T47D (cell line): ENCODE measurements at places on chromosomes 4 and X.

- DNase-seq = peak; percentile 1
Observed at GRCh38 chr4:121957266-121957665, 5.4 kb upstream of the TRPC3 start.

- no peak for DNase-seq
Observed at GRCh38 chr4:164770010-164770724, 16.2 kb downstream of the SMIM31 start.

GRCh38 chrX:154595559-154596249, 10.8 kb downstream of the CTAG1A start:
- DNase-seq = no peak

GRCh38 chr4:168759959-168760527, 250.0 kb downstream of the CBR4 start:
- DNase-seq = no peak

GRCh38 chr4:141246243-141246642, 25.5 kb downstream of the ZNF330 start:
- DNase-seq = no peak

GRCh38 chrX:22037911-22038537, 5.9 kb downstream of the PHEX start:
- no peak for DNase-seq

GRCh38 chr4:186733778-186734177, 10.1 kb upstream of the FAT1 start:
- no peak for DNase-seq

DNA sequence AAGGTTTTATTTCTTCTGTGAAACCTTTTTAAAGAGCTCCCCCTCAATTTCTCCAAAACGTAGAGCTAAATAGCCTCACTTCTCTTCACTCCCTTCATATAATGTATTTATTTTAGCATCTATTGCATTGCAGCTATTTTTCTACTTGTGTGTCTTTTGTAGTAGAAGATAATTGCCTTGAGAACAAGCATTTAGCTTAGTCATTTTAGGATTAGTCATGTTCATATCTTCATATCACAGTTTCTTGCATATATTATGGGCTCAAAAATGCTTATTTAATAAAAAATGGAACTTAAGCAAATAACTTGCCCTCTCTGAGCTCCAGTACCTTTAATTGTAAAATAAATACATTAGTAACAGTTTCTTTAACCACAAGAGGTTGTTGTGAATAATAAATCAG, 72.1 kb upstream of the SPANXC start:
- DNase-seq = no peak

DNA sequence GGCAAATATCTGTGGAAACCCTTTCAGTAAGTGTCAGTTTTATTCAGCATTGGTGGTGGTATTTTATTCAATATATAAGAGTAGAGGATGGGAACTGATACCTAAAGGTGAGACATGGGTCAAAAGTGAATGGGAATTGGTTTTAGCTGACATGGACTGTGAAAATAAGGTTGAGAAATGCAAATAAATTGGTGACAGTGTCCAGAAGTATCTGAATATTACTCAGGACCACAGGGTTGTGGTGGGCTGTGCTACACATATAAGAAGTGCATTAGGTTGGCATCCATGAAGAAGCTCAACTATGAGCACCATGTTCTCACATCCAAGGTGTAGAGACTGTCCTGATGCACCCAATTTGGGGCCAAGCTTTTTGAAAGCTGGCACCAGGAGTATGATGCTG, 45.0 kb downstream of the ETDC start:
- no peak for DNase-seq

DNA sequence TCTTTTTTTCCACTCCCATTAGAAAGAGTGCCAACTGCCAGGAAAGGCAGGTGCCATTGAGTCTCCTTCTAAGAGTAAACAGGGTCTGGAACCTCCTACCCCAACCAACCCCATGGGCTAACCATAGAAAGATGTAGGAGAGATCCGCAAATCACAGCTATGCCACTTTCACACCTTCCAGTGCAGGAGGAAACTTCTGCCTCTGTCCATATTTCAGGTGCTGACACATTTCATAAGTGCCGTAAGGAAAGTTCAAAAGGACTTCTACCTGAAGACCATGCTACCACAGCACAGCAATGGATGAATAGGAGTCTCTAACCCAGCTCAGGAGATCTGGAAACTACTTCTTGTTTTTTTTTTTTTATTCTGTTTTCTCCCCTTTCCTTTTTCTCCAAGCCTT, 145.8 kb downstream of the FBXO8 start:
- no peak for DNase-seq

GRCh38 chrX:98607739-98608138, 1724.0 kb downstream of the RPA4 start:
- DNase-seq = peak; percentile 21

GRCh38 chrX:115650916-115651315, 89.9 kb downstream of the PLS3 start:
- peak; percentile 53 for DNase-seq

DNA sequence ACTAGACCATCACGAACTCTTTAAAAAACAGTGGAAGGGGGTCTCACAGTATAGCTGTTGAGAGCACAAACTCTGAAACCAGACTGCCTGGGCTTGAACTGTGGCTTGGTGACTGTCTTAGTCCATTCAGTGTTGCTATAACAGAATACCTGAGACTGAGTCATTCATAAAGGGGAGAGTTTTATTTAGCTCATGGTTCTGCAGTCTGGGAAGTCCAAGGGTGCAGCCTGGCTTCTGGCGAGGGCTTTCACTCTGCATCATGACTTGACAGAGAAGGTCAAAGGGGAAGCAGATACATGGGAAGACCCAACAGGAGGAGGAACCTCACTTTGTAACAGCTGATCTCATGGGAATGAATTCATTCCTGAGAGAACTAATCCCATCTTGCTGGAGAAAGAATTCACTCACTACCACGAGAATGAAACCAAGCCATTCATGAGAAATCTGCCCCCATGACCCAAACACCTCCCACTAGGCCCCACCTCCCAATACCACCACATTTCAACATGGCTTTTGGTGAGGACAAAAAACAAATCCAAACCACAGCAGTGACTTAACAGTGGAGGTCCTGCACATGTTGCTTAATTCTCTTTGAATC, 116.7 kb upstream of the STOX2 start:
- DNase-seq = no peak

DNA sequence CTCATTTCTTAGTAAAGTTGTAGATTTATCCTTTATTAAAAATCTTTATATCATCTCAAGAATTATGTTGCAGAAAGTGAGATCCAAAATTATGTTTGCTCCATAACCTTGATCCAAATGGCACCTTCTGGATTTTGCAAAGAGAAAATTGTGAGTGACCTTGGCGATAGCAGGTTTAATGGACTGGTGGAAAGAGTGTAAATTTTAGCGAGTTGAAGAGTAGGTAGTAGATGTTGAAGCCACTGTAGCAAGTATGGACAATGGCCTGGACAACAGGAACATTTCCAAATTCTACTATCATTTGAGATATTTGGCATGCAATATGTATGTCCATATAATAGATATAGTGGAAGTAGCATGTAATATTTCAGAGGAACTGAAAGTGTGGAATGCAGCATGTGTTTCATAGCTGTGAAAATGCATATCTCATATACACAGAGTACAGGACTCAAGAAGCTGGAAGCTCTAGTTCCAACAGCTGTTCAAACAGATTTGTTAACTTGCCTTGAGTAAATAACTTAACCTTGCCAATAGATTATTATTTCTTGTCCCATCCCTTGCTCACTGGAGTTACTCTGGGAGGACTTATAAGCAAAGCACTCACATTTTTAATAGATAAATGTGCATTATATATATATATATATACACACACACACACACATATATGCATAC, 152.5 kb upstream of the TLL1 start:
- no peak for DNase-seq

DNA sequence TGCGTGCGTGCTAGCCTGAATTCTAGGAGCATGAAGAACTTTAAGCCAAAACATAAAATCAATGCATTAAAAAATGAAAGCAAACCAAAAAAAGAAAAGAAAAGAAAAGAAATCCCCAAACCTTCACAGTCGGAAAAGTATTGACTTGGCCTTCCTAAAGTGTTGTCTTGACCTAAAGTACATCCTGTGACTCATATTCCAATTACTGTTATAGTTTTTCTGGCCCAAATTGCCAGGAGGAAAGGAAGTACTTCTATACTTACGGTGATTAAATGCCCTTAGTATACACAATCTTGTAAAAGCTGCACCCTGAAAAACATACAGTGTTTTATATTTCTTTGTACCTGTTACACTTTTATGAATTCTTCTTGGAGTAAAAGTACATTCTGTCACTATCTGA, 512.8 kb downstream of the ANKRD50 start:
- DNase-seq = no peak

DNA sequence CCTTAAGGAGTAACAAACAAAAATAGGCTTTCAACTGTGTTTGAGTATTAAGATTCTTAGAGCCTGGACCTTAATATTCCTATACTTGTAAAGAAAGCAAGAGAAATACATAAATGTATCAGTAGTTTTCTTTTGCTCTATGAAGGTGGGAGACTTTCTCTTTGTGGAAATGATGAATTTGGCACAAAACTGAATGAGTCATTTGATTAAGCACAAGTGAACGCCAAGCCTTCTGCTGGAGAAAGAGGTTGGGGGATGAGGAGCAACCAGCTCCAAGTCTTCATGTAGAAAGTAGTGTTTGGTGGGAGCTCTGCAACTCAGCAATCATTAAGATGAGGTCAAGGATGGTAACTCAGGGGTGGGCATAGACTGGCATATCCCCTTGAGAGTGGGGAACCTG, 49.6 kb downstream of the MEPE start:
- no peak for DNase-seq

- DNase-seq = peak; percentile 10
Observed at GRCh38 chr4:68272380-68272779, 26.9 kb upstream of the TMPRSS11B start.

GRCh38 chrX:123835661-123836371, 24.0 kb upstream of the XIAP start:
- no peak for DNase-seq

- peak; percentile 0 for DNase-seq
Observed at GRCh38 chr4:171718069-171718468, 95.1 kb upstream of the GALNTL6 start.

DNA sequence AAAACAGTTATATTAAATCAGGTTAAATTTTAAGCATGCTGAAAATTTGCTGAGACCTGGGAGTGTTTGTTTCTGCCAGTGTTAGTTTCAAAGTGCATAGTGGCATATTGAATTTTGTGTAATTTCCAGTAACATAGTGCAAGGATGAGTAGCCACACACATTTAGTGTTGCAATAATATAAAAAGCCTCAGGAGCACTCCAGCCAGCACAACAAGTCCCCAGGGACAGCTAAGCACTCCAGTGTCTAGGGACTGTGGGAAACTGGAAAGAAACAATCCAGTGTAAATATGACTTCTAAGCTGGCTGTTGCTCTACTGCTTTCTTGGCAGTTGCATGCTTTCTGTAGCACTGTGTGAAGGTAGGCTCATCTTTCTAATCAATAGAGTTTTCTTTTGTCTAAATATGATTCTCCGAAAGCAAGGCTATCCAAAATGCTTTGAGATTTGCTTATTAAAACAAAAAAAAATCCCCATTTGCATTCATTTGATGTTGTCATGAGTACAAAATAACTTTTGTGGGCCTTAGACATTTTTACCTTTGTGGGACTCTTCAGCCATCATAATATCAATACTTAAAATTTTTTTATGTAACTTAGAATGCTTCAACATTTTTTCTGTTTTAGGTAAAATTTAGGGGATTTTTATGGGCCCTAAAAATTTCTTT, 24.2 kb upstream of the CXCL2 start:
- DNase-seq = no peak

GRCh38 chrX:119539872-119540271, 25.3 kb downstream of the STEEP1 start:
- DNase-seq = no peak

DNA sequence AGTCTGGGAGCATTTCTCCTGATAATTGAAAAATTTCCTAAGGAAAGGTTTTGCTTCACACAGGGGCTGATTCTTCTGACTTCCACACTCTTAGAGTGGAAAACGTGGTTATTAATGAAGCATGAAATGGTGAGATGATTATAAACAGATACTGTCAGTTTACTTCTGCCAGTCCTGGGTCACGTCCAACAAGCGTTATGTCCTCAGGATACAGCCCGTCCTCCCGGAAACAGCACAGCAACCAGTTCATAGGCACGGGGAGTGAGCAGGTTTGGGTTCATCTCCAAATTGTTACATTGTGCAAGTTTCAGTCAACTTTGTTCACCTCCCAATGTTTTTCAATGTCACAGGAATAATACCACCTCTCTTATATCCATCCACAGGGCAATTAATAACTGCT, 98.8 kb downstream of the NPNT start:
- peak; percentile 68 for DNase-seq

- no peak for DNase-seq
Observed at GRCh38 chrX:139201924-139202323, 328.6 kb upstream of the F9 start.

- no peak for DNase-seq
Observed at GRCh38 chr4:1819284-1819683, 26.2 kb downstream of the FGFR3 start.

DNA sequence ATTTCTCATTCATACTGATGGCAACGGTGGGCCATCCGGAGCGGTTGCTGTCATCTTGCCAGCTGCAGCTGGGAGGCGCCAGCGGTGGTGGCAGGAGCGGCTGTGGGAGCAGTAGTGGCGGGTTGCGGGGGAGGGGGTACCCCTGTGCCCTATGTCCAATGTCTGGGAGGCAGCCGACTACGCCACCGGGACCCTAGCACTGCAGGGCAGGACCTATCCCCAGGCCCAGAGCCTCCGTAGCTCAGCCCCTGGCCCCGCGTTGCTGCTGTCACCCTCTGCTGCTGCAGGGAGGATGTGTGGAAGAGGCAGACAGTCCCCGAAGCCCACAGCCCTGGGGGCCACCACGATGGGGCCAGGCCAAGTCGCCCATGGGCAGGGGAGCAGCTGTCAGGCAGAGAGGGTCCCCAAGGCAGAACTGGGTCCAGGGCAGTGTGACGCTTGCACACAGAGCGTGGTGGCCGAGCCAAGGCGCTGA, 10.0 kb upstream of the SPP1 start:
- DNase-seq = no peak

- DNase-seq = no peak
Observed at GRCh38 chrX:861921-862320, 231.3 kb downstream of the SHOX start.

GRCh38 chr4:184167576-184167975, 50.1 kb downstream of the ENPP6 start:
- no peak for DNase-seq

DNA sequence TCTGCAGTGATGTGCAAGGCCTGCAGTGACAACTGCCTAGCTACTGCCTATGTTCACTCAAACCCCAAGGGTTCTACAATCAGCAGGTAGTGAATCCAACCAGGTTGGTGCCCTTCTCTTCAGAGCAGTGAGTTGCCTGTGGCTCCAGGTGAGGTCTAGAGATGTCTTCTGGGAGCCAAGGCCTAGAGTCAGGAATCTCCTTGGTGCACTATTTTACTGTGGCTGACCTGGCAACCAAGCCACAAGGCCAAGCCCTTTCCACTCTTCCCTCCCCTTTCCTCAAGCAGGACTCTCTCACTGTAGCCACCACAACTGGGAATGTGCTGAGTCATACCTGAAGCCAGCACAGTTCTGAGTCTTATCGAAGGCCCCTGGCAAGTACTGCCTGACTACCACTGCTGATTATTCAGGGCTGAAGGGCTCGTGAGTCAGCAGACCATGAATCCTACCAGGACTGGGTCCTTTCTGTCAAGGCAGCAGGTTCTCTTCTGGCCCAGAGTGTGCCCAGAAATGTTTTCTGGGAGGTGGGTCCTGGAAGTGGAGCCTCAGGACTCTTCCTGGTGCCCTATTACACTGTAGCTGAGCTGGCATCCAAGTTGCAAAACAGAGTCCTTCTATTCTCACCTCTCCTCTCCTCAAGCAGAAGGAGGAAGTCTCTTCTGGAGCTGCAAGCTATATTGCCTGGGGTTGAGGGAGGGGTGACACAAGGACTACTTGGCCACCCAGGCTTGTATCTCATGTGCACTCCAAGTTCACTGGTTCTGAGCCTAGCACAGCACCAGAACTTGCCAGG, 111.6 kb downstream of the BTC start:
- DNase-seq = peak; percentile 34
